Activated CD4-positive, alpha-beta T cell treated with anti-CD3 and anti-CD28 coated beads for 24 hours (primary cell): ENCODE measurements at places on chromosomes 1 and 21.

GRCh38 chr1:191152776-191153175, 675.1 kb upstream of the BRINP3 start:
- no peak for DNase-seq

DNA sequence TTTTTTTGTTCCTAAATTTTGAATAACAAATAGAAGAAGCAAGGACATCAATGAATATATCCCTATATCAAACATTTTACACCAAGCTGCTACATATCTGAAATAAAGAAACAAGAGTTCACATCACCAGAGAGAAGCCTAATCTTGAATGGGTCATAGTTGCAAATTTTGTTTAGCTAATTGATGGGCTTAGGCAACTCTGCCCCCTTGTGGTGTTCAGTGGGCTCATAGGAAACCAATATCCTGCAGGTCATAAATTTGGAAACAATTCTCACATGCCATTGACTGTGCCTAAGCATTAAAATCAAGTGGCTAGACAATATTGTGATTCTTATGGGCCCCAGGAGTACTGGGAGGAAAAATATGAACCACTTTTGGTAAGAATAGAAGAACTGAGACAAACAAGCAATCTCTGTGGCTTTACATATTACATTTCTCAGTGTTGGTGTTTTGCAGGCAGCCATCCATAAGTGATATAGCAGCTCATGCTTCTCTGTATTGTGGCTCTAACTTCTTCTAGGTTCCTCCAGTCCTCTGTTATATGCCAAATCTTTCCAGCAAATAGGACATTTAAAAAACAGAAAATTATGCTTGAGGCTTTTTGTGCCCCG, 1262.8 kb upstream of the PRMT6 start:
- DNase-seq, result no peak

DNA sequence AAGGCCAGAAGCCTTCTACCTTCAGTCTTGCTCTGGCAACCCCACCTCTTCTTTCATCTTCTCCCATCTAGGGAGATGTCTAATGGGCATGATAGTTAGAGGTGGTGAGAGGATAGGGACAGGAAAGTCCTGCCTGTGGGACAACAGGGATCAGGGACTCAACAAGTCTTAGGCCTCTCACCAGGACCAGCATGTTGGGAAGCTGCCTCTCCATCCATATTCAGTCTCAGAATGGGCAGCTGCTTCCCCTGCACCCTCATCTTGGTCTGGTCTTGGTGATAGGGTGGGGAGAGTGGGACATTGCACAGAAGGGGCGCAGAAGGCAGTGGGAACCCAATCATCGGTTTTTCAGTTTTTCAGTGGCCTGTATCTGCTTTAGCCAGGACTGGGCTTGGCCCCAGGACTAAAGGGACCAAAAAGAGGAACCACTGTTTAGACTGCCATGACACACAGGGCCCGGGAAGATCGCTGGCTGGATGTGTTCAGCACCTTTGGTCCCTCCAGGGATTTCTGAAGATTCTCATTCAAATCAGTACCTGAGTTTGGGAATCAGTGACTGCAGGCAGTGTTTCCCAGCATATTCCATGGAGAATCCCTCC, 12.7 kb downstream of the RHEX start:
- no peak for DNase-seq

DNA sequence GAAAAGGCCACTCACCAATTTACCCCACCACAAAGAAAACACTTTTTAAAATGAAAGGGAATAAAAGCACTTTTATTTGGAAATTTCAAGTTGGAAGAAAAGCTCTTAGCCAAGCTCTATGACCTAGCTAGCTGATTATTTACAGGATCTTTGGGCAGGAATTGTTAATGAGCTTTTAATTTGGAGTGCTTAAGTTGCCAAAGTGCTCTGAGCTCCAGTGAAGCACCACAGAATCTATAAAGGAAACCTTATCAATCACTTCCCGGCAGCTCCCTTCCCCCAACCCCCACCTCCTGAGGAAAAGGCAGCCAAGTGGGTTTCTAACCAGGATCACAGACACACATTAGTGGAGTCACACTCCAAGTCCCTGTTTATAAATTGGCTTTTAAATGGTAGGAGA, 1.5 kb downstream of the ERI3 start:
- no peak for DNase-seq

DNA sequence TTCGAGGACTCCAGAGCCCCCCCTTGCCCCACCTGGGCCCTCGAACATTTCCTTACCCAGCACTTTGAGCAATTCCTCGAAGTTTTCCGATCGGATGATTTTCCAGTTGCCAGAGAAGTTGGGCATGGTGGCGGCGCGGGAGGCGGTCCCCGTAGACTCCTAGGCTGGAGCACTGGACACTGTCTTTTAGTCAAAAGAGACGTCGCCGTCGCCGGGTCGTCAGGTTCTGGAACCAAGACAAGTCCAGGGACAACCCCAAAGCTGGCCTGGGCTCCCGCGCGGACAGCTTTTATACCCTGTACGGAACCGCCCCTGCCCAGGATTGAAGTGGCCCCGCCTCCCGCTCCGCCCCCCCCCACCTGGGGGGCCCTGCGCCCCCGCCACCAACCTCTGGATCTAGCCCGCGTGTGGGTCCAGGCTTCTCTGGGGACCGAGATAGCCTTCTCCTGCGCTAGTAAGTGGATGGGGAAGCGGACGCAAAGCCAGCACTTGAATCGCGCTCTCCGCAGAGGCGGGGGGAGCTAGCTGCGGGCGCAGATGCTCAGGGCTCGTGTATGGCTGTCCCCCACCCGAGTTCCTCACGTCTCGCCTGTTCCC, at the start of gene CRABP2:
TSS of gene CRABP2 (minus strand) at position 263 of the 597 bp plus-strand sequence. CDS start at position 126, 137 bp downstream.
- no peak for DNase-seq

DNA sequence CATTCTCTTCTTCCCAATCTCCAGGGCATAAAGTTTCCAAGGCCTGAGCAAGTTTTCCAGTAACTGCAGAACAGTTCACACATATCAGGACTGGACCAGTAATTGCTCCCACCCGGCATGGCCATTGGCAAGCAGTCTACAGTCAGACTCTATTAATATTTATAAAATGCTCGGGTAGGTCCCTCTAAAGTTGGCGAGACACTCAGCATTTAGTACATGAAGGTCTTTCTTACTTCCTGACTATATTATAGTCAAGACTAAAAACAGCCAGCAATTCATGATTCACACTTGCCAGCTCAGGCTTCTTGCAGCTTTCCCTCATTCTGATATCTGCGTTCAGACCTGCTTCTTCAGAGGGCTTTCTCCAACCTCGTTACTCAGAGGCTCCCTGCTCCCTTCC, 25.4 kb downstream of the GADD45A start:
- DNase-seq, result no peak

- no peak for DNase-seq
Measured at GRCh38 chr1:19534281-19534680, 48.9 kb upstream of the CAPZB start.

GRCh38 chr21:17513214-17514123, 626 bp downstream of the CXADR start:
- no peak for DNase-seq

GRCh38 chr1:197471248-197471985, 203.4 kb downstream of the CRB1 start:
- no peak for DNase-seq

- no peak for DNase-seq
Measured at GRCh38 chr21:26826801-26827200, 18.4 kb downstream of the ADAMTS1 start.

- no peak for DNase-seq
Measured at GRCh38 chr1:221715321-221716169, 26.3 kb downstream of the DUSP10 start.

DNA sequence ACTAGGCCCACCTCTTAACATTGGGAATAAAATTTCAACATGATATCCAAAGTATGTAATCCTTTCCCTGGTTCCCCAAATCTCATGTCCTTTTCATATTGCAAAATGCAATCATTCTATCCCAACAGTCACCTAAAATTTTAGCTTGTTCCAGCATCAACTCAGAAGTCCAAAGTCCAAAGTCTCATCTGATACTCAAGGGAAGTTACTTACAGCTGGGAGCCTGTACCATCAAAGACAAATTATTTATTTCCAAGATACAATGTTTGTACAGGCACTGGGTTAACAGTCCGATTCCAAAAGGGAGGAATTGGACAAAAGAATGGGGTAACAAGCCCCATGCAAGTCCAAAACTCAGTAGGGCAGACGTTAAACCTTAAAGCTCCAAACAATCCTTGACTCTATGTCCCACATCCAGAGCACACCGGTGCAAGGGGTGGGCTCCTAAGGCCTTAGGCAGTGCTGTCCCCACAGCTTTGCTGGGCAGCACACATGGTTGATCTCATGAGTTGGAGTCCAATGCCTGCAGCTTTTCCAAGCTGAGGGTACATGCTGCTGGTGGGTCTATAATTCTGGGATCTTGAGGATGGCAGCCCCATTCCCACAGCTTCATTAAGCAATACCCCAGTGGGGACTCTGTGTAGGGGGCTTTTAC, 78.8 kb downstream of the DDAH1 start:
- DNase-seq, result no peak

DNA sequence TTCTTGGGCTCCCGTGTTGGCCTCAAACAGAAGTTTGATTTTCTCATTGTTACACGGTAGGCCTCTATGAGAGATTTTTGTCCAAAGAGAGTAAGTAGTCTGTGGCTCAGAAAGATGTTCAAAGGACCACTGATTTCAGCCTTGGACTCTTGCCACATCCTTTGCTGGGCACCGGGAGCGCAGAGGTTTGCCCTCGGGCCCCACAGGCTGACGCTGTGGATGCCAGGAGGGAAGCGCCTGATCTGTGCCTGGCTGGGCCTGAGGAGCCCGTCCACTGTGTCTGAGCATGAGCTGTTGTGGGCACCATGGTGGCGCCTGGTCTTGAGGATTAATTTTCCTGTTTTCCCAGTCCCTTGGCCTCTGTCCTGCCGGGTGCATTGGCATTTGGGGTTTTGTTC, 52.3 kb downstream of the PCNT start:
- no peak for DNase-seq

DNA sequence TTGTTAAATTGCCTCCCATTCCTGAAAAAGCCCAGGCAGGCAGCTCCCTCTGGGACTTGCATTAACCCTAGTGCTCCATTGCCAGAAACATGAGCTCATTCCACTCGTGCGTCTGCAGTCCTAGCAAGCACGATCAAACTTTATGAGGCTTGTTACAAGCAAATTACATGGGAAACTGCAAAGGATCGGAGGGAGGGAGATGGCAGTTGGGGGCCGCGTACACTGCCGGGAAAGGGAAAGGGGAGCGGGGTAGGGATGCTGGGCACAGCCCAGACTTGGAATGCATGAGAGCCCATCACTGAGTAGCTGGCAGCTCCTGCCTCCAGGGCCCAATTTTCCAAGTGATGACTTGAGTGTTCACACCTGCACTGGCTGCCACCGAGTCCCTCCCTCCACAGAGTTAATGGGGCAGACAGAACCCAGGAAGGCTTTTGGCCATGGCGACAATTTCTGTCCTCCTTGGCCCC, 169.9 kb downstream of the BRINP2 start:
- DNase-seq, result no peak

GRCh38 chr1:17875171-17875881, 120.2 kb downstream of the ACTL8 start:
- DNase-seq, result no peak

DNA sequence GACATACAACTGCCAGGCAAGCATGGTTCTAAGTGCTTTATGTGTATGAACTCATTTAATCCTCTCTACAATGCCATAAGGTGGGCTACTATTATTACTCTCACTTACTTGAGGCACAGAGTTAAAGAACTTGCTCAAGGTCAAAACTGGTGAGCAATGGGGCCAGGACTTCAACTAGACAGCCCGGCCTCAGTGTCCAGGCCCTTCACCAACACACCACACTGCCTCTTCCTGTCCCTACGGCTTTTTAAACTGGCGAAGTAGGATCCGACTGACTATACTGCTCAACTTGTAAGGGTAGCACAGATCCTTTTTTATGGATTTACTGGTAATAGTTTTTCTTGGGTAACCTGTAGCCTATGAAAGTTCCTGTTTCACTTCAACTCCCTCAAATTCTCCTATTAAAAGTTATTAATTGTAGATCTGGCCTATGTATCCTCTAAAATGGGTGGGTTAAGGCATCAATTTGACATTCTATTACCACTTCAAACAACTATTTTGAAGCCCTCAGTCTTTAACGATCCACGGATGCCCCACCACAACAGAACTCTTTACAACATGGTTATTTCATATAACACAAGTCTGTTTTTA, 4.3 kb downstream of the ERRFI1 start:
- DNase-seq, result no peak

GRCh38 chr1:165235155-165235776, 121.2 kb downstream of the LMX1A start:
- no peak for DNase-seq

- DNase-seq, result no peak
Measured at GRCh38 chr1:223700388-223700918, 11.9 kb upstream of the CAPN2 start.

GRCh38 chr1:88751714-88752113, 67.6 kb downstream of the PKN2 start:
- no peak for DNase-seq

- no peak for DNase-seq
Measured at GRCh38 chr1:184745929-184746638, 8.6 kb downstream of the EDEM3 start.

- DNase-seq, result no peak
Measured at GRCh38 chr1:92186081-92186480, 31.6 kb upstream of the C1orf146 start.

DNA sequence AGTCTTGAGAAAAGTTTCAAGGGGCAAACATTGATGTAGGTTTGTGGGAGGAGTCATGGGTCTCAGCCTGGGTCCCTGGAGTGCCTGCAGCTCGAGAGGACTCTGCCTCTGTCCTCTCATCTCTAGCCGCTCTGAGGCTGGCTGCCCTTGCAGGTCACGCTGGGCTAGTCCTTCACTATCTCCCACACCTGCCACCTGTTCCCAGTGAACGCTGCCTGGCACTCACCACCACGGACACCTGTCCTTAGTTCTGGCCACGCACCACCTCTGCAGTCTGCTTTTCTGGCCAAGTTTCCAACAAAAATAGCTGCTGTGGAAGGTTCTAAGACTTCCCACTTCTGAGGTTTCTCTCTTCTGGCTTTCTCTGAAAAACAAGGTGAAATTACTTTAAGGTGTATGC, 52.5 kb downstream of the SH3BGR start:
- no peak for DNase-seq

GRCh38 chr1:151318975-151319374, 8.2 kb downstream of the PI4KB start:
- no peak for DNase-seq

- no peak for DNase-seq
Measured at GRCh38 chr1:28135371-28136168, 40.9 kb downstream of the PTAFR start.

- DNase-seq, result no peak
Measured at GRCh38 chr1:203778146-203778545, 13.2 kb downstream of the LAX1 start.

- no peak for DNase-seq
Measured at GRCh38 chr1:90486996-90487395, 230.1 kb downstream of the BARHL2 start.

GRCh38 chr21:45331531-45332147, 43.9 kb upstream of the POFUT2 start:
- DNase-seq, result no peak

- DNase-seq, result no peak
Measured at GRCh38 chr1:147077081-147077480, 95.2 kb downstream of the PRKAB2 start.

DNA sequence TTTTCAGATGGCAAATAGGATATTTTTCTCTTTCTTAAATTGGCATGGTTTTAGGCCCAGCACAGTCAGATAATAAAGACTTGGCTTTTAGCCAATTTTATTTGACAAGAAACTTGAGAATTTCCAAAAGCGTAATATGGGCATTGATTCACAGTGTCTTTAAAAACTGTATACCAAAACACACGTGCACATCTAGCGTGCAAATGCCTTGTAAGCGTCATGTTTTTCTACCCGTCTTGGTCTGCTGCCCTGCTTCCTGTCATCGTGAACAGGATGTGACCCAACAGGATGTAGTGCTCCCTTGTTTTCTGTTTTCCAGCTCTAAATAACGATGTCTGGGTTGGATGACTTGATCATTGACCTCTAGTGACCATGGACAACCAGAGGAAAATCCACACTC, 24.7 kb upstream of the SLC44A3 start:
- DNase-seq, result no peak
